ENCODE measurements at places on chromosomes 4 and X.

GRCh38 chrX:47229427-47229826, 3.4 kb upstream of the USP11 start:
- DNase-seq: no peak

- no peak for DNase-seq
Measured at GRCh38 chr4:61723492-61723891, 523.4 kb downstream of the ADGRL3 start.

DNA sequence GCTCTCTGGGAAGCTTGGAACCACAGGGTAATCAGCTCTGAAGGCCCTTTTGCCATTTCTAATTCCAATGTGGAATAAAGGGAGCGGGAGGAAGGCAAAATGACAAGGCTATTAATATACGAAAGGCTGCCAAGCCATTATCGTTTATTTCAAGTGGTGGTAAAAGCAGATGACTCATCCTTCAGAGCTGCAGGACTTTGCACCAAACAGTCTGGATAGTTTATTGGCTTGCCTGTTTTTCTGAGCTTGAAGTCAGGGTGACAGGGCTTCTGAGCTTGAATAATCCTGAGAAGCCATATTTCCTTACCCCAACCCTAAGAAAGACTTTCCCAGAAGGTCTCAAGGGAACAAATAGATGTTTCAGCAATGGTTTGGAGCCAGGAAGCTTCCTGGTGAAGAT, 7.7 kb upstream of the GABRE start:
- peak; percentile 74 for DNase-seq

DNA sequence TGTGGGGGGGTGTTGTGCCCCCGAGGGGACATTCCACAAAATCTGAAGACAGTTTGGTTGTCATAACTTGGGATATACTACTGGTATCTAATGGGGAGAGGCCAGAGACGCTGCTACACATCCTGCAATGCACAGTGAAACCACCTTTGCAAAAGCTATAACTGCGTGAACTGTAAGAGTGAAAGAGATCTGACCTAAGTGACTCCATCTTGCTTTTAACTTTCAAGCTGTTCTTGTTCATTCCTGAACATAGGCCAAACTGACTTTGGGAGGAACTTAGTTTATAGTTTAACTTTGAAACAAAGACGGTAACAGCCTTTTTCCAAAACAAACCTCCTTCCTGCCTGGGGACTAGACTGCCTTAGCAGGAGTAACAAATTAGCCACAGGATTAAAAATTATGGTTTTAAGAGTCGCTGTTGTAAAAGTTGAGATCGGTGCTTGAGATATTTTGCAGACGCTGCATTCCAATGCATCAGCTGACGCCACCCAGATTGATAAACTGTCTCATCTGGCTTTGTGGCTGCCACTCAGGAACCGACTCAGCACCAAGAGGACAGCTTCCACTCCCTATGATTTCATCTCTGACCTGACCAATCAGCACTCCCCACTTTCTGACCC, 70.9 kb downstream of the ATXN3L start:
- no peak for DNase-seq

- peak; percentile 17 for DNase-seq
Measured at GRCh38 chr4:101259876-101260275, 87.5 kb downstream of the PPP3CA start.

DNA sequence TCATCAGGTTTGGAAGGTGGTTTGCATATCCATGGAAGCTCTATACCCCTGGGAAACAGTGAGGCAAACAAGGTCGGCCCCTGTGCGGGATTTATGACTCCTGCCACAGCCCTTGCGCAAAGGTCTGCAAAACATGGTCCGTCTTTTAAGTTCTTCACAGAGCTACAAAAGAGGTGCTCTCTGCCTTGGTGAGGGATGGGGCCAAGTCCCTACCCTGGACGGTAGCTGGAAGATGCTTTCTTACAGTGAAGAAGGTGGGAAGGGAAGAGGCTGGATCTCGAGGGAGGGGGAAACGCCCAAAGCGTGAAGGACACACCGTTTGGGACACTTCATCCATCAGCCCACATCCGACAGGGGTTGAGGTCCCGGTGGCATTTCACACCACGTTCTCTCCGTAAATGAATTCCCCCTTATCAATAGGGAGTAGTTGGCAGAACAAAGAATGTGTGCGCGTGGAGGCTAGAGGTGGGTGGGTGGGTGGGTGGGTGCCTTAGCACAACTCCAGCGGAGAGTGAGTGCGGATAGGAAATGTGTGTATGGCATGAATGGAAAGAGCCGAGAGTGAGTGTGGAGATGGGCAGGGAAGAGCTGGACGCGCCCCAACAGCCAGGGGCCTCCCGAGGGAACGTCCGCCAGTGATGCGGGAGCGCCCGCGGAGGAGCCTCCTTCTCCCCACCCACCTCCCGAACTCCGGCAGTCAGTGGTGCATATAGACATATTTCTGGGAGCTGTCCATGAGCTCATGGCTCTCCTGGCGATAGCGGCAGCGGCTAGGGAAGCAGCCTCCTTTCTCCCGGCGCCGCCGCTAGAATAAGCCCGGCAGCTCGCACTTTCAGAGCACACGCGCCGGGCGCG, 68.3 kb downstream of the LARP7 start:
- DNase-seq: peak; percentile 68

DNA sequence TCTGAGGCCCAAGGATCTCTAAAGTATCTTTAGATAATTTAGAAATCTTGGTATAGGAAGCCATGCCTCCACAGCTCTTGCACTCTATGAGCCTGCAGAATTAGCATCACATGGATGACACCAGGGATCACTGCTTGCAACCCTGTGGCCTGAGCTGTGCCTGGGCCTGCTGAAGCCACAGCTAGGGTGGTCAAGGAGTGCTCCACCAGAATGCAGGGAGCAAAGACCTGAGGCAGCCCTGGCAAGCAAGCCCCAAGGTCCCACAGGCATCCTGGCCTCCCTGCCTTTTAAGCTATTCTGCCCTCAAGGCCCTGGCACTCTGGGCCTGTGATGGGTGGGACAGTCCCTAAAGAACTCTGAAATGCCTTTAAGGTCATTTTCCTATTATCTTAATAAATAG, 105.2 kb upstream of the NALF2 start:
- no peak for DNase-seq

DNA sequence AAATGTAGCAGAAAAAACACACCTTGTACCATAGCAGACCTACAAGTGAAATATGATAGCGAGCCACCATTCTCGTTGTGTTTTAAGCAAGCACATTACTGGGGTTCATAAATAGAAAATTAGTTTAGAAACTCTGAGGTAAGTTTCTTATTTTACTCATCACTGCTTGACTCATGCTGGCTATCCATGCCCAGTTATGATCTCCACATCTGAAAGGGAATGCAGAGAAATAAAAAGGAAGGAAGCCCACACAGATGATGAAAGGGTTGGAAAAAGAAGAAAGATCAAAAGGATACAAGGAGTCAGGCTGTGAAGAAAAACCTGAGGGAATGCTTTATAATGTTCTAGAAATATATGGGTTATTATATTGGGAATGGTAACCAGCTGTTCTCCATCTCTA, 54.5 kb downstream of the CAMK2D start:
- peak; percentile 40 for DNase-seq

- DNase-seq: no peak
Measured at GRCh38 chr4:89595125-89595789, 241.7 kb downstream of the SNCA start.

- no peak for DNase-seq
Measured at GRCh38 chrX:45689971-45690370, 489.3 kb upstream of the DIPK2B start.

GRCh38 chr4:129350834-129351721, 255.1 kb downstream of the C4orf33 start:
- DNase-seq: no peak

DNA sequence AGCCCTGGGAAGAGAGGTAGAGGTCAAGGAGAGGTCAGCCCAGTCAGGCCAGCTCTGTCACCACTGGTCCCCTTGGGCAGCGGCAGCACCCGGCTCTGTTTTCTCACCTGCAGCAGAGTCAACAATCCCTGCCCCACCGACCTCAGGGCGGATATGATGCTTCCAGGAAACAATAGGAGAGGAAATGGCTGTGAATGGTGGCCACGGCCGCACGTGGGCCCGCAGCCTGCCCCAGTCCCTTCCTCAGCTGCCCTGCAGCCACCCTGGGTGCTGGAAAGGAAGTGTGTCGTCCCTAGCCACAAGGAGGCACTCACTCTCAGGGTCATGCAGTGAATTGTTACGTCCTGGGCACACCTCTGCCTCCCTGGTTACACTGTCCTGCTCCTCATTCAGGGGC, 92.5 kb upstream of the ENPP6 start:
- no peak for DNase-seq

GRCh38 chrX:134999469-134999868, 8.7 kb downstream of the SMIM10 start:
- DNase-seq: peak; percentile 62

DNA sequence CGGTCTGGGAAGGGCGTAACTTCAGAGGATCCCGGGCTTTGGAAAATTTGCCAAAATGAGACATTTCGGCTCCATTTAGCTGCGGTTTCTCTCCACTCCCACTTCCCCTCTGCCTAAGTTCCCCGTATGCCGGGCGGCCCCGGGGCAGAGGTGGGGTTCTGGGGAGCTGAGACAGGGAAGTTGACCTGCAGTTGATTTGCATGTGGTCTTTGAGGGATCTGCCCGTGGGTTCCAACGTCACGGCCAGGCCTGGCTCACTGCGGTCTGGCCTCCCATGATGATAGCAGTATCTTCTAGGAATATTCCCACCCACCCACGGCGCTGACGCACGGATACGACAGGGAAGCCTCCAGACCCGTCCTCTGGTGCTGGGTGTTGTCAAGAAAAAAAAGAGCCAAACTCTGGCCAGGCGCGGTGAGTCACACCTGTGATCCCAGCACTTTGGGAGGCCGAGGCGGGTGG, 27.3 kb upstream of the CRLF2 start:
- DNase-seq: no peak

GRCh38 chr4:116385583-116385982, 699.8 kb downstream of the TRAM1L1 start:
- DNase-seq: no peak

DNA sequence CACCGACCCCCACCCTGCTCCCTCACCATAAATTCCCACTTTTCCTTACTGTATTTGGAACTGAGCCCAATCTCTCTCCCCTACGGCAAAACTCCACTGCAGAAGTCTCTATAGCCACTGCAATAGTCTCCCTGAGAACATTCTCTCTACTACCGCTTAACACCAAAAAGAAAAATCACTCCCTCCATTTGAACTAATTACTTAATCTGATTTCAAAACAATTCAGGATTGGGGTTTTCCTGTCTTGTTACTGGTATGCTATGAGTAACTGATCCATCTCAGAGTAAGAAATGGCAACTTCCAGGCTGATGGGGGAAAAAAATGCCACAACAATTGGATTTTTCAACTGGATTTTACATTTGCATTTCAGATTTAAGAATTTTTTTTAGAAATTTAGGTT, 5.8 kb downstream of the PAPSS1 start:
- DNase-seq: no peak

- peak; percentile 26 for DNase-seq
Measured at GRCh38 chr4:32172761-32173160, 1452.6 kb downstream of the PCDH7 start.

GRCh38 chrX:12344954-12345353, 206.7 kb downstream of the FRMPD4 start:
- no peak for DNase-seq

DNA sequence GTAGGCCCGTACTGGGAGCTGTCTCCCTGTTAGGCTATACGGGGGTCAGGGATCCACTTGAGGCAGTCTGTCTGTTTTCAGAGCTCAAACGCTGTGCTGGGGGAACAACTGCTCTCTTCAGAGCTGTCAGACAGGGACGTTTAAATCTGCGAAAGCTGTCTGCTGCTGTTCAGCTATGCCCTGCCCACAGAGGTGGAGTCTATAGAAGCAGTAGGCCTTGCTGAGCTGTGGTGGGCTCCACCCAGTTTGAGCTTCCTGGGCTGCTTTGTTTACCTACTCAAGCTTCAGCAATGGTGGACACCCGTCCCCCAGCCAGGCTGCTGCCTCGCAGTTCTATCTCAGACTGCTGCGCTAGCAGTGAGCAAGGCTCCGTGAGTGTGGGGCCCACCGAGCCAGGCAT, 27.3 kb upstream of the PHEX start:
- DNase-seq: no peak

DNA sequence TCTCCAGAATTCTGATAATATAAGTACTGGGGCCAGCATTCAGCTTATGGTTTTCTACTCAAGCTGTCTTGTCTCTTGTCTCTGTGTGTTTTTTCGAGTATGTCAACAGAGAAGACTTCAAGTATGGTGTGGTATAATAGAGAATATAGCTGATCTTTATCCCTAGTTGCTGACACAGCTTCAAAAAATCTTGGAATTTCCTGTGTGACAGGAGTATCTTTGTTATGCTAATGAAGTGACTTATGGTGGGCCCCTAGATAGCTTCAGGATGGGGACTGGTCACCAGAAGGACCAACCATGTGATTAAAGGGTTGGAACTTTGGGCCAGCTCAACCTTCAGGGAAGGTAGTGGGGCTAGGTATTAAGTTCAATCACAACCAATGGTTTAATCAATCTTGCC, 2.9 kb downstream of the GPRASP3 start:
- DNase-seq: peak; percentile 32

DNA sequence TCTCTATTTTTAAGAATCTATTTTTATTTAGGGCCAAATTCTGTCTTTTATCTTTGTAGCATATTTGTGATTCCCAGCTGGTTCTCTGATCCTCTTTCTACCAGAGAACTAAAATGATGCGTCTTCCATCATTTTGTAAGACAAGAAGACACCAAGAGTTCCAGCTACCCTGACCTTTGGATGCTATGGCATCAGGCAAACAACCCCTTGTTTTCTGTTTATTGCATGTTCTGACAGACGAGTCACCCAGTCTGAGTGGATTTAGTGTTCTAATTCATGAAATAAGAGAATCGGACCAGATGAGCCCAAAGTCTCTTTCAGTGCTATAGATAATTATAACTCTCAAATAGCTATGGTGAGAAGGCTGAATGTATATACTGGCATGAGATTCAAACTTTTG, 69.7 kb downstream of the ZFYVE28 start:
- no peak for DNase-seq

DNA sequence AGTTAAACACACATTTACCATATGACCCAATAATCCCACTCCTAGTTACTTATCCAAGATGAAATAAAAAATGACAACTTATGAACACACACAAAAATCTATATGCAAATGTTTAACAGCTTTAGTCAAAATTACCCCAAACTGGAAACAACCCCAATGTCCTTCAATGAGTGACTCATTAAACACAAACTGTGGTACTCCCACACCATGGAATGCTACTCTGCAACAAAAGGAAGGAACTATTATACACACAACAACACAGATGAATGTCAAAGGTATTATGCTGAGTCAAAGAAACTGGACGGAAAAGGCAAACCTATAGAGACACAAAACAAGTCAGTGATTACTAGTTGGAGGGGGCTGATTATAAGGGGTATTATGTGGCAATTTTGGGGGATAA, 40.5 kb downstream of the MED14 start:
- DNase-seq: no peak

DNA sequence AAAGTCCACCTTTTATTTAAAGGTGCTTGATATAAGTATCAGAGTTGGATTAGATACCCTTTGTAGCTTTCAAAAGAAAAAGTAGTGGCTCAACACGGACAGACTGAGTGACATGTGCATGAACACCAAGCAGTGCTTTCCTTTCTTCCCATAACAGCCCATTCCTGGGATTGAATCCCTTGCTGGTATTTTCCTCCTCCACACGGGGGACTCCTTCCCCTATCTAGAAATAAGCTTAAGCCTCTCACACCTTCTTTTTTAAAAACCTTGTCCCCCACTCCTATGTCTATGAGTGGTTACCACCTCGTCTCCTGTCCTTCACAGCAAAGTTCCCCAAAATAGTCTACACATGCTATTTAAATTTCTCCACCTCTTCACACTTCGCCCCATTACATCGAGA, 5.1 kb downstream of the AP1S2 start:
- peak; percentile 29 for DNase-seq
